ENCODE measurements at places on chromosomes 7 and 10.

DNA sequence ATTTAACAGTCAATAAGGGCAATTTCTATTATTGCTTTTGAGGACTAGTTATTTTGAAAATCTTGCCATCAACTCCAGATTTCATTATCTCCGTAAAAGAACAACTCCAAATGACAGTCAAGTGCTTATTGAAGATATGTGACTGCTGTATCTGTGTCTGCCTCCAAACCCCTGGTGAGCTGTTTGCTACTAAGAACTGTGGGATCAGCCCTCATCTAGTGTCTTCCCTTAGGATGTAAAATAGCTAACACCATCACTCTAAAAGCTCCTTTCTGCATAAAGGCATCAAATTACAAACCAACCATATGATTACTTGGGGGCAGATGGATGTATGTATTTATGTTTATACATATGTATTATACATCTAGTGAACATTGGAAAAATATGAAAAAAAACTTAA is 70.8 kb upstream of the SLC13A1 start:
- DNase-seq, result no peak

- no peak for DNase-seq
Observed at GRCh38 chr7:158488181-158488971, 99.2 kb downstream of the PTPRN2 start.

DNA sequence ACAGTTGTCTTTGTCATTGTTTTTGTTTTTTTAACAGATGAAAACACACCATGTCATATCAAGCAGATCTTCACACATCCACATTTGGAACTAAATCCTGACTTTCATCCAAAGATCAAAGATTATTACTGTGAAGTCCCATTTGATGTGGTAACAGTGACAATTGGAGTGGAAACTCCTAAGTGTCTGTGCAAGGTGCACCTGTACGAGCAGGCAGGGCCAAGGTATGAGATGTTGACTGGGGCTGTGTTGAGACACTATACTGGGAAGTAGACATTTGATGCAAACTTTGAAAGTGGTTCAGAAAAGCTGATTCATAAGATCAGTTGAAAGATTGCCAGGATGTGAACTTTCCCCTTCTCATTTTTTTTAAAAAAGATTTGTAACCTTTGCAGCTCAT is 152.3 kb downstream of the CPED1 start:
- no peak for DNase-seq

DNA sequence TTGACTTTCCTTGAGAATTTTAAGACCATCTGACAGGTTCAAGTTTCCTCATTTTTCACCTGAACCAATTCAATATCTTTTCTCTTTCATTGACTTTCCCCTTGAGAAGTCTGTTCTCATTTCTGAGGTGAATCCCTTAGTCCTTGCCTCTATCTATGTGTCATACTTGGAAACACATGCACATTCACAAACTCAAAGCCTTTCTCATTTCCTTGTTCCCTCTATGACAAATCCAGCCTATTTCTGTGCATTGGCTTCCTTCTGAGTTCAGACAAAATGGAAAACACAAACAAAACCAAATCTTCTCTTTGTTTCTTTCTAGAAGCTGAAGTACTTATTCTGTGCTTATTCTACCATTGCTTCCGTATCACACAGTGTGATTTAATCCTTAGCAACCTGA is 13.8 kb downstream of the PTTG1IP2 start:
- no peak for DNase-seq

DNA sequence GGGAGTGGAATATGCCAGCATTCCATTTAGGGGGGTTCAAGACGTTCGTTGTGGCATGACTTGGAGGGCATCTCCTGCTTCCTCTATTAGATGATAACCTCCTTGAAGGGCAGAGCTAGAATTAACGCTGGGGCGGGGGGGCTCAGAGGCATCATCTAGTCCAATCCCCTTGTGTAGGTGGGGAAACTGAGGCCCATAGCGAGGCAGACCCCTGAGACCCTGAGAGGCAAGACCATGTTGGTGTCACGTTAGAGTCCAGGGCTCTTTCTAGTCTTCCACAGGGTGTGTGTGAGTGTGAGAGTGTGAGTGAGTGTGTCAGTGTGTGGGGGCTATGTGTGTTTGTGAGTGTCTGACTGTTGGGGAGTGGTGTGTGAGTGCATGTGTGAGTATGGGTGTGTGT is 29.3 kb upstream of the NUB1 start:
- DNase-seq, result no peak

- DNase-seq, result no peak
Observed at GRCh38 chr10:10164848-10165247, 852.8 kb upstream of the CELF2 start.

GRCh38 chr7:114997487-114998404 is 75.9 kb downstream of the MDFIC start:
- DNase-seq, result no peak

DNA sequence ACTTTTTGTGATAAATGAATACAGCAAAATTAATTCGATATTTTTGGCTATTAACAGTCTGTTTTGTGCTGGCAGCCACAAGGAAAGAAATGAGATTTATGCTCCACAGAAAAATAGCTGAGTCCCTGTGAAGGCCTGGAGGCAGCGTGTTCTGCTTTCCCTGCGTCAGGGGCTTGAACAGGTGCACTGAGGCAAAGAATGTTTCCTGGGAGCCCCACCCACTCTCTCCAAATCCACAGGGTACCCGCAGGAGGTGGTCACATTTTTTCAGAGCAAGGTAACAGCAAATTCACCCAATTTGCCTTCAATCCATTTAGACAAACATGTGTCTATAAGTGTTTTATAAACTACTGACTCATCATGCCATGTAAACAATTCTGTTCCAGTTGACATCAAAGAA is 308.1 kb downstream of the TCERG1L start:
- no peak for DNase-seq

GRCh38 chr7:13846386-13846785 is 143.1 kb downstream of the ETV1 start:
- no peak for DNase-seq

DNA sequence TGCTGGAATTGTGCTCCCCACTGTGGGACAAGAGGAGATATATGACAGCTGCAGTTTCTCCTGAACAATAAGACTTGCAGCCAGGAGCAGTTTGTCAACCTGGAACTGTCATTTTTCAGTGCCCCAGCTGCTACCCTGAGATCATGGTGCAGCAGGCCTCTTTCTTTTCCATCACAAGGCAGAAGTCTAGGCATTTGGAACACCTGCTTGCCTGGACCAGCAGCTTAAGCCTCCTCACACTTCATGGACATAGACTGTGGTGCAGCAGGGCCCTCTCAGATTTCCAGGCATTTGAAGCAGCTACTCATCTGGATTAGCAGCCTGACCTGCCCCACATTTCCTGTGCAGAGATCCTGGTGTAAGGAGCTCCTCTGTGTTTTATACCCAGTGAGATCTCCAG is 450.7 kb upstream of the TEX47 start:
- DNase-seq, result no peak

DNA sequence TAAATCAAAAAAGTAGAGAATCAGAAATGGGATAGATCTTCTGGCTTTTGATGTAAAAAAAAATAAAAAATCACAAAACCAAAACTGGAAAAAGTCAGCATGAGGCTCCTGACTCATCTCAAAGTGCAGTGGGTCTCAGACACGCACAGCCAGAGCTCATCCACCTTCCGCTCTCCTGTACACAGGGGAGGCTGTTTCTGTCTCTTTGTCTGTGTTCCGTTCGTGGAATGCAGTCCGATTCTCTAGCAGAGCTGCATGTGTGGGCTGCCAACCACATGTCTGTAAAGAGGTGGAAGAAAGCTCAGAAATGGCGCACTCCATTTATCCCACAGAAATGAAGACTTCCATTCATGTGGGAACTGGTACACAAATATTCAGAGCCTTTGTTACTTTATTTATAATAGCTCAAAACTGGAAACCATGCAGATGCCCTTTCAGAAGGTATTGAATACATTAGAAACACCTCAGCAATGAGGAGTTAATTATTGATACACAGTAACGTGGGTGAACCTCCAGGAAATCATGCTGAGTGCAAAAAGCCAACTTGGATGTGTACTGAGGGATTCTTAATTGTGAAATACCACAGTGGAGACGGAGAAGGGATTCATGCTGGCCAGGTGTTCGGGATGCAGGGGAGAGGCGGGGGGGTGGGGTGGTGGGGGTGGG is 123.3 kb downstream of the TRRAP start:
- DNase-seq, result no peak

GRCh38 chr10:100738055-100738827 is 7.1 kb upstream of the PAX2 start:
- DNase-seq, result no peak

DNA sequence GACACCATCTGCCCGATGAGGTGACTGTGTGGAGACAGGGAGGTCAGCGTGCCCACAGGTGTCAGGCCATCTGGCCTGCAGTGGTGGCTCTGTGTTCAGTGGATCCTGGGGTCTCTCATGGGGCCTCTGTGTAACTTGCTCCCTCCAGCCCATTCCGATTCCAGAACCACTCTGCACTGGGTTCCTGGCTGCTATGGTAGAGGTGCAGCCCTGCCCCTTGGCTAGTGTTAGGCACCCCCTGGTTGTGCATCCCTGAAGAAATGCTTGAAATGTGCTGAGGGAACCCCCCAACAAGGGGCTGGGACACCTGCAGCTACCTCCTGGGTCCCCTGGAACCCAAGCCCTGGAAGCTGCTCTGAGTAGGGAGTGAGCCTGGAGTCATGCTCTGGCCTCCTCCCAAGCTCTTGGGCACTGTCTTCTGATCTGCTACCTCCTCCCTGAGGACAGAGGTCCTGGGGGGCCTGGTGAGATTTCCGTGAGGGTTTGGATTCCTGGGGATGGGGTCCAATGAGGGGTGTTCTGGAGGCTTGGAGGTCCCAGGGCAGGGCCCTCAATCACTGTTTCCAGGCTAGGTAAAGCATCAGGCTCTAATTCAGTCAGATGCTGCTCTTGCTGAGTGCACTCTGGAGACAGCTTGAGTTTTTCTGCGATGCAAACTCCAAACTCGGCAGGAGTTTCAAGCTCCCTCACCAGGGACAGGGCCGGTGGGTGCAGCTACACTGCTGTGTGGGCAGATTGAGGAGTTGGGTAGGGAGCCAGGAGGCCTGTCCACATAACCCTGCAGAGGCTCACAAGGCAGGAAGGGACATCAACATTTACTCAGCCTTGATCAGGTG is 27.7 kb downstream of the RAMP3 start:
- no peak for DNase-seq

GRCh38 chr7:70344726-70345125 is 746.5 kb downstream of the AUTS2 start:
- DNase-seq, result no peak

GRCh38 chr10:24467136-24467535 is 256.6 kb downstream of the ARHGAP21 start:
- DNase-seq, result no peak

GRCh38 chr10:74330646-74331045 is 179.6 kb downstream of the ADK start:
- DNase-seq, result no peak

DNA sequence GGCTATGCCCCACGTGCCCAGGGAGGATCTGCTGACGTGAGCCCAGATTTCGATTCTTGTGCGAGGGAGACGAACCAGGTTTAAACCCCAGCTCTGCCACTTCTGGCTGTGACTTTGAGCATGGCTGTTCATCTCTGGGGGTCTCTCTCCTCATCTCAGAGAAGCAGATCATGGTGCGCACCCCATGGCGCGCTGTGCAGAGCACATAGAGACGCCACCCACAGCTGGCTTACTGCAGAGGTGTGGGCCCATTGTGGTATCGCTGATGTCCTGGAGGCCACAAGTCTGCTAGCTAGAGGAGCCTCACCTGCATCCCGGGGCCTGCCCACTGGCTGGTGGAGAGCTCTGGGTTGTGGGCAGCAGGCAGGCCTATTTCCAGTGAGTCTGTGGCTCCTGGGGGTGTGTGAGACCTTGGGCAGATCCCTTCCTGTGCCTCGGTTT is 140.5 kb downstream of the LHPP start:
- no peak for DNase-seq

DNA sequence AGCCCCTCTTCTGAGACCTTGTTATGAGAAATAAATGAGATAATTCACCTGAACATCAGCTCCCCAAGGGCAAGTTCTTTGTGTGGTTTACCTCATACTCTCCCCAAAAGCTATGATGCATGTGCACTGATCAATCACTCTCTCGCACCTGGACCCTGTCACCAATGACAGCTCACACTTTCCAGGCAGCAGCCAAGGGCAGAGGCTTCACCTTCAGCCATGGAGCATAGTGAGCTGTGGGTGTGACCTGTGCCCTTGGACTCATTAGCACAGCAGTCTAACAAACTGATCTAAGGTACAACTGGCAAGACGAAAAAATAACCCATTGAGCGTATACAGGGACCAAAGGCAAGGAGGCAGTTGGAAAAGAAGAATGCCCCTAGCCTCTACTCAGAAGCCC is 17.0 kb downstream of the PDE1C start:
- DNase-seq, result no peak

DNA sequence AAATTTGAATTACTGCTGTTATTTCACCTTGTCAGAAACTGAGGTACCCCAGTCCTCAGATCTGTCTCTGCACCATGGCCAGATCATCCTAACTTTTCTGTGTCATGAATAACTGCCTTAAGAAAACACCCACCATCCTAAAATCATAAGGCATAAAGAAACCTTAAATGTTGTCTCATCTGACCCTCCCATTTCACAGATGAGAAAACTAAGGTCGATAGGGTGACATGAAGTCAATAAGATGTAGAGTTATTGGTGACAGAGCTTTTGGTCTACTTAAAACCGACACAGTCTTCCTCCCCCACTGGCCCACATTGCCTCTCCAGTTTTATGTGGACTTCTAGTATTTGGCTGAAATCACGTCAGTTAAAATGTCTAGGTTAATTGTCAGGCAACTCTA is 101.5 kb upstream of the PDCD4 start:
- DNase-seq, result no peak

DNA sequence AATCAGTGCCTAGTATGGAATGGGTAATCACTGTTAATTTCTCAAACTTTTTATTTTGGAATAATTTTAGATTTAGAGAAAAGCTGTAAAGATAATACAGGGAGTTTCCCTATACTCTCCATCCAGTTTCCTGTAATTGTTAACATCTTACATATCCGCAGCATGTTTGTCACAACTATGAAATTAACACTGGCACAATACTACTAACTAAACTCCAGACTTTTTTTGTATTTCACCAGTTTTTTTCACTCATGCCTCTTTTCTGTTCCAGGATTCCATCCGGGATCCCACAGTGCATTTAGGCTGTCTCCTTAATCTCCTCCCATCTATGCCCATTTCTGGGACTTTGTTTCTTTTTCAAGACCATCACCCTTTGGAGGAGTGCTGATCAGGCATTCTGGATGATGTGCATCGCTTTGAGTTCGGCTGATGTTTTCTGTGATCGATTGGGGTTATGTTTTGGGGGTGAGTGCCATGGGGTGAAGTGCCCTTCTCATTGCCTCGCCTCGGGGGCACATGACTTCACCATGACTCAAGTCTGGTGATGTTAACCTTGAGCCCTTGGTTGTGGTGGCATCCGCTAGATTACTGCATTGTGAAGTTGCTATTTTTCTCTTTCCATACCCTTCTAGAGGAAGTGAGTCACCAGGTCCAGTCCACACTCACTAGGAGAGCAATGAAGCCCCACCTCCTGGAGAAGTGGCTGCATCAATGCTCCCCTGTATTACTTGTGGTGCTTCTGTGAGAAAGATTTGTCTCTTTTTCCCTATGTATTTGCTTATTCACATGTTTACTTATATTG is 43.9 kb upstream of the GRB10 start:
- peak; percentile 16 for DNase-seq

All from activated T-cell treated with anti-CD3 and anti-CD28 coated beads for 24 hours (primary cell).